ENCODE measurements at places on chromosomes 5 and 9.
A peak's percentile ranks its signal among the peaks of the same experiment; 100 is the strongest.

GRCh38 chr5:151092762-151093161, 11.9 kb upstream of the TNIP1 start:
- DNase-seq: no peak

GRCh38 chr5:93575461-93576414, 5.3 kb downstream of the NR2F1-AS1 start:
- peak; percentile 9 for DNase-seq

DNA sequence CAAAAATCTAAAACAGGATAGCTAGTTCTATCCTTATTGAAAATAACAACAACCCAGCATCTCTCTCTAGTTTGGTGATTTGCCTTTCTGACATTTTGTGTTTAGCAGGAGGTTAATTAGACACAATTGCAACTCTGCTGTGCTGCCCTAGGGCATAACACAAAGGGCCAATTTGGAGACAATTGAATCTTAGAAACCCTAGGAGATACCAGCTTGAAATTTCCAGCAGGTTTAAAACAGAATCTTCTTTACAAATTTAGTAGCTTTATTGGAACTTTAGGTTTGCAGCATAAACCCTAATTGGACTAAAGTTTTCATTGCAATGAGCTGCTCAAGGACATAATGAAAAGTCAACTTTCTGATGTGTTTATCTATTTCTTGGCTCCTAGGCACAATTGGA, 166.7 kb upstream of the FER start:
- no peak for DNase-seq

GRCh38 chr9:115952430-115953292, 200.9 kb upstream of the PAPPA start:
- no peak for DNase-seq

Measured in GM20000 (cell line).